ENCODE measurements at places on chromosomes 3 and 15.

GRCh38 chr15:36507458-36507857 lies 72.0 kb upstream of the CDIN1 start:
- no peak for DNase-seq

- DNase-seq: no peak
Measured at GRCh38 chr3:136209921-136210320, 13.8 kb upstream of the MSL2 start.

DNA sequence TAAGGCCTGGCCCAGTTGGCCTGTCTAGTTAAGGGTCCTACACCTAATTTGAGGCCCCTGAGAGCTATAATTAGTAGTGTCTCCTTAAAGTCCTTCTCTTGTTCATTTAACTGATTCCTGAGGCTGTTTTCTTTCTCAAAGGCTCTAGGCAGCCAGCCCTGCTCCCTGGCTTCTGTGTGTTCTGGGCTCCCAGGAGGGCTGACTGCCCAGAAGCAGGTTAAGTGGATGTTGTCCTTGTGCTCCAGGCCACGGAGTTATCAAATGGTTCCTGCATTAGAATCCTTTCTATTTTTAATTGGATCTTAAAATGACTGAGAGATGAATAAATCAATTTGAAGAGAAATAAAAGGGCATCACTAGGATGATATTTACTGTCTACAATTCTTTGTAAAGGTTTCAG lies 140.0 kb downstream of the SNRK start:
- no peak for DNase-seq

DNA sequence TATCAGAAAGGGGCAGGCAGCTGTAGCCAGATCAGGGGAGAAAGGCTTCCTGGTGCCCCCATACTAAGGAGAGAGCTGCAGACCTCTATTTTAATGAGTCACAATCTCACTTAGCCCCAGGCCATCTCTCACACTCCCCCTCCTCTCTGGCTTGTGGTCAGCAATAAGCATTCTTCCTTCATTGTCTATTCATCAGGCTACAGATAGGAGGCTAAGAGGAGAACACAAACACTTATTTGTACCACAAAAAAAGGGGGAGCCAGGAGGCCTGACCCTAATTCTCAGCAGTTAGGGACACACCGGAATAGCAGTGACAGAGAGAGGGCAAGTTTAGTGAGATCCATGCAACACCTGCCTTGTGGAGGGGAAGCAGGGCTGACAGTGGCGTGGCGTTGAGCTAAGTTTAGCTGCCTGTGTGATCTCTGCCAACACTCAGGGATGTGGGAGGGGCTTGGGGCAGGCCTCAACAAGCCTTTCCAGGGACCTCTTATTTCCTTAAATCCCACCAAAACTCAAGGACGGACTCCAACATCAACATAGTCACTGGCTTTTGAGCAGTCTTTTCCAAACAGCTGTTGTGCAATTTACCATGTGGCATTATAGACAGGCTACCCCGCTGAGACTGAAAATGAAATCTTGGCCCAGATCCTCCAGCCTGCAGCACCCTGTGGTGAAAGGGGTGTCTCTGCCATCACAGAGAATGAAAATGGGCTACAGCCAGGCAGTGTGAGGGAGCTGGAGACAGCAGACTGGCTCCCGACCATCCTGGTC lies 191.9 kb upstream of the TSC22D2 start:
- no peak for DNase-seq

- no peak for DNase-seq
Measured at GRCh38 chr3:30438126-30438525, 168.3 kb upstream of the TGFBR2 start.

DNA sequence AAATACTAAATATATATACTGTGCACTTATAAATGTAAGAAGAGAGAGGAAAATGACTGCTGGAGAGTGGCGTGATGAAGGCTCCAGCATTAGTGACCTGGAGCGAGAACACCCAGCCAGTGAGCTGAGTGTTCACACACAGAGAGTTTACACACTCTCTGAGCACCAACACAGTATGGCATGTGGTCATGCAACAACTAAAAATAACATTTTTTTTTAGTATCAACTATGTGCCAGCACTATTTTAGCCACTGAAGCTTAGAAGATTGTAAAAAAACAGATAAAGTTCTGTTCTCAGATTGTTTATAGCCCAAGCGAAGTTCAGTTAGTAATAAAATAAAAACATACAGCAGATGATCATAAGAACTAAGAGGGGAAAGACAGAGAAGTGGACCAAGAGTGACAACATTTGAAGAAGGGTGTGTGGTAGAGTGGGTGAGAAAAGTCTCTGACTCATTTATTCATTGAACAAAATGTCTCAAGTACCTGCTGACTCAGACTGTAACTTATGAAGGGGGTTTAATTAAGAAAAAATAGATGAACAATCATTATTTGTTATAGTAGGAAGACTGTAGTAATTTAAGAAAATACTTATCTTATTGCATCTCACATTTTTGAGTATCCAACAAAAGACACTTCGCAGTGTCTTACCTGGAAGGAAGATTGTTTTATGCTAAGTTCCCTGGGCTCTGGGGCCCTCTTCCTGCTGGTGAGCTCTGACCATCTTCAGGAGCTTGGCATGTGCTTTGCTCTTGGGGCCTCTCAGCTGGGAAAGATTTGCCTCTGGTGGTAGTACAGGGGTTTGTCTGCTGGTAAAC lies 43.8 kb downstream of the GAP43 start:
- no peak for DNase-seq

DNA sequence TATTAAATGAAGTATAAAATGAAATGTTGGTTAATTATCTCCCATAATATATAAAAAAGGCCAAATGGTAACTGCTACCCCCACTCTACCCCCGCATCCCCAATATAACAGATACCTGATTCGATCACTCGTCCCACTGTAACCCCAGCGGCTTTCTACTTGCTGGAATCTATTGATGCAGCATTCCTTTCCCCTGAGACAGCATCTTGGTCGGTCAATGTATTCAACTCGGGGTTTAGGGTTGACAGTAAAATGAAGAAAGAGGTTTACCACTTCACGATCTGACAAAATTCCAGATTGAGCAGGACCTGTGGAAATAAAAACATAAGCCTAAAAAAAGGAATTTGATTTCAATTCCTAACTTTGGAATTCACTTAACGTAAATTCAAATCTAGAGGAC lies 18.6 kb upstream of the C15orf40 start:
- DNase-seq: no peak
